ENCODE measurements at places on chromosomes 2 and 18. TPM values are rescaled to one million over a fixed set of nuclear protein-coding genes. Genes with fewer than 3 reads are reported as not detected.

DLX1 gene
- not detected for total RNA-seq

RTP5 gene
- total RNA-seq: not detected

CCDC150 gene
- total RNA-seq: 15.5 TPM

TUBA3E gene
- total RNA-seq: not detected

ACADL gene
- total RNA-seq: not detected

- H3K4me3 ChIP-seq: no peak overlapping the region
- H3K27me3 ChIP-seq: no peaks in the 10 kb centered on the region
- H3K27ac ChIP-seq: no peak overlapping the region
- no peaks in the 10 kb centered on the region for H3K4me1 ChIP-seq
- no peaks in the 10 kb centered on the region for H3K36me3 ChIP-seq
Measured at GRCh38 chr2:61988462-61989366, 83.2 kb downstream of the COMMD1 start.

DNA sequence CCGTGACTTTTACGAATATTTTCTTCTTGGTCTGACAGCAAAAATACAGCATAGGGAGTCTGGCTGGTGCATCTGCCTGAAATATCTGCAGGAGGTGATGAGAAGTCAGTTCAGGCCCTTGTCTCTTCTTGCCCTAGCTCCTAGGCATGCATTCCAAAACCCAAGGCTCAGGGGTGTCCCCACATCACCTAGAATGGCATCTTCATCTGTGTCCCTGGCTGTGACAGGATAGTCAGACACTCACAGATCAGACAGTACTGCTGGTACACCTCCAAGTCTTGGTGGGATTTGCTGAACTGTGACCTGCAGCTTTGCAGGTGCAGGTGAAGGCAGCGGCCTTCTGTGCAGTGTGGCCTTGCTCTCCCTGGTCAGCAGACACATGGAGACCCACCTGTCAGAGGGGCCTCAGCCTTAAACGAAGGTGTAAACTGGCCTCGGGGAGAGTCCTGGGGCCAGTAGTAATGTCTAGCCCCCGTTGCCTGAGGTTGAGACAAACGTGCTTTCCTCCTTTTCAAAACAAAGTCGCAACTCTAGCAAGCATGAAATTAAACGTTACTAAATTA, 42.8 kb downstream of the MBP start:
- no peak overlapping the region for H3K27ac ChIP-seq
- H3K4me3 ChIP-seq: no peak overlapping the region
- peaks cover 6% of the 10 kb centered on the region for H3K36me3 ChIP-seq
- no peaks in the 10 kb centered on the region for H3K27me3 ChIP-seq
- H3K4me1 ChIP-seq: no peaks in the 10 kb centered on the region

GRCh38 chr2:220077488-220077887, 450.1 kb downstream of the SLC4A3 start:
- H3K4me1 ChIP-seq: no peaks in the 10 kb centered on the region
- no peak overlapping the region for H3K27ac ChIP-seq
- no peaks in the 10 kb centered on the region for H3K36me3 ChIP-seq
- DNase-seq: no peak

- no peak overlapping the region for H3K27ac ChIP-seq
- H3K4me3 ChIP-seq: no peak overlapping the region
- no peaks in the 10 kb centered on the region for H3K4me1 ChIP-seq
- H3K27me3 ChIP-seq: no peaks in the 10 kb centered on the region
- H3K36me3 ChIP-seq: no peaks in the 10 kb centered on the region
- DNase-seq: no peak
Measured at GRCh38 chr2:222296911-222297599, 1.7 kb downstream of the PAX3 start.

GRCh38 chr18:55488473-55488872, 99.5 kb downstream of the TCF4 start:
- no peak overlapping the region for H3K27ac ChIP-seq
- H3K27me3 ChIP-seq: no peaks in the 10 kb centered on the region
- DNase-seq: no peak
- no peaks in the 10 kb centered on the region for H3K4me1 ChIP-seq
- H3K36me3 ChIP-seq: no peaks in the 10 kb centered on the region

GRCh38 chr18:48892146-48892855, 58.5 kb downstream of the SMAD7 start:
- no peaks in the 10 kb centered on the region for H3K36me3 ChIP-seq
- no peaks in the 10 kb centered on the region for H3K27me3 ChIP-seq
- no peak overlapping the region for H3K4me3 ChIP-seq
- H3K4me1 ChIP-seq: no peaks in the 10 kb centered on the region
- no peak for DNase-seq

DNA sequence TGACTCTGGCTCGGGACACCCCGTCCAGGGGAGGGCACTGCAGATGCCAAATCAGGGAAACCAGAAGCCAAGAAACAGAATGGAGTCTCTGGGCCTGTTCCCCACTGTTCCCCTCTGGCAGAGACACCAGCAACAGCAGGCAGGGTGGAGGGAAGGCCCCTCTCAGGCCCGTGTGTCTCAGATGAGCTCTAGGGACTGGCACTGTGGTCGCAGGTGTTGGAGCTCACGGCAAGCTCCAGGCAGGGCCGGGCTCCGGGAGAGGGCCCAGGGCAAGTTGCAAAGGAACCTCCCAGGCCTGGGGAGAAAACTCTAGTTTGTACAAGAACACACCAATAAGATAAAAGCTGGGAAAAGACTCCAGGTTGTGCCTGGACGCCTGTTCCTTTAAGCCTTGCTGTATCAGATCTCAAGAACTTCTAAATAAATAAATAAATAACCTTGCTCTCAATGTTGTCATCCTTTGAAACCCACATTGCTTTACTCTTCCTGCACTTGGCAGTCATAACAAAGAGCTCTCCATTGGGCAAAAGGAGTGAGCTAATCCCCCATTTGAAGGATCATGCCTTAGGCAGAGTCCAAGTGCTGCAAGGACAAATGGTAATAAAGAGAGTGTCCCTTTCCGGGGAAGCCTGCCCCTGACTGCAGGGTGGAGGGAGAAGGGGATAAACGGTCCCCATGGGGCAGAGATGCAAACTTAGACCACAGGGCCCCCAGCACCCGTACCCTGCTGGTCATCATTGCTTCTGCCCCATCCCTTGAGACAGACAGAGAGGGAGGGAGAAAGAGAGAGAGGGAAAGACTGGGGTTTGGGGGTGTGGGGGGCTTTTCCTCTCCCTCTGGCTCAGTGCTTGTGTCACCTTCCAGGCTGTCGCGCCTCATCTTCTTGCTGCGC, 33.3 kb downstream of the CNGA3 start:
- no peaks in the 10 kb centered on the region for H3K36me3 ChIP-seq
- no peaks in the 10 kb centered on the region for H3K4me1 ChIP-seq
- H3K4me3 ChIP-seq: no peak overlapping the region
- DNase-seq: no peak

GRCh38 chr2:108907822-108908712, 81.0 kb downstream of the EDAR start:
- no peak for DNase-seq
- no peaks in the 10 kb centered on the region for H3K36me3 ChIP-seq
- H3K27ac ChIP-seq: no peak overlapping the region
- H3K27me3 ChIP-seq: no peaks in the 10 kb centered on the region

DNA sequence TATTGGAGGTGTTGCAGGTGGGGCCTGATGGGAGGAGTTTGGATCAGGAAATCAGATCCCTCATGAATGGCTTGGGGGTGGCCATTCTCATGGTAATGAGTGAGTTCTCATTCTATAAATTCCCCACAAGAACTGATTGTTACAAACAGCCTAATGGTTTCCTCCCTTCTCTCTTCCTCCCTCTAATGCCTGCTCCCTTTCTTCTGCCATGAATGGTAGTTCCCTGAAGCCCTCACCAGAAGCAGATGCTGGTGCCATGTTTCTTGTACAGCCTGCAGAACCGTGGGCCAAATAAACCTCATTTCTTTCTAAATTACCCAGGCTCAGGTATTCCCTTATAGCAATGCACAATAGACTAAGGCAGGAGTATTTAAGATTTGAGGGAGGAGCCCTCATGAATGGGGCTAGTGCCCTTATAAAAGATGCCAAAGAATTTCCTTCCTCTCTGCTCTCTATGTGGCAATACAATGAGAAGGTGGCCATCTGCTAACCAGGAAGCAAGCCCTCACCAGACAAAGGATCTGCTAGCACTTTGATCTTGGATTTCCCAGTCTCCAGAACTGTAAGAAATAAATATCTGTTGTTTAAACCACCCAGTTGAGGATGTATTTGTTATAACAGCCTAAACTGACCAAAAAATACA, 251.8 kb downstream of the ZEB2 start:
- no peaks in the 10 kb centered on the region for H3K27me3 ChIP-seq
- no peaks in the 10 kb centered on the region for H3K36me3 ChIP-seq
- no peaks in the 10 kb centered on the region for H3K4me1 ChIP-seq
- DNase-seq: no peak

DNA sequence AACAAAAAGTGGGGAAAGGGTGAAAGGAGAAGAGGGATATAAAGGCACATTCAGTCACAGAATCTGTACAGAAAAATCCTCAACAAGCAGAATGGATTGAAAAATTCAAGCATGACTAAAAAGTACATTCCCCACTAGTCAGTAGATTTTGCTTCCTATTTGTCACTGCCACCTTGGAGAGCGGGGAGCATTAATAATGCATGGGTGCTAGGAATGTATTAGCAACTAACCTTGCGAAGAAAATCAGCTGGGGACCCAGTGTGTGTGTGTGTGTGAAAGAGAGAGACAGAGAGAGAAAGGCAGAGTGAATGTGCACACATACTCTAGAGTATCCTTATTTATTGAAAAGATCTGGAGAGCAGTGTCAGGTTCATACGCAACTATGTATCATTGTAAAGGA, 968.7 kb upstream of the ZEB2 start:
- no peak overlapping the region for H3K4me3 ChIP-seq
- no peaks in the 10 kb centered on the region for H3K36me3 ChIP-seq

DNA sequence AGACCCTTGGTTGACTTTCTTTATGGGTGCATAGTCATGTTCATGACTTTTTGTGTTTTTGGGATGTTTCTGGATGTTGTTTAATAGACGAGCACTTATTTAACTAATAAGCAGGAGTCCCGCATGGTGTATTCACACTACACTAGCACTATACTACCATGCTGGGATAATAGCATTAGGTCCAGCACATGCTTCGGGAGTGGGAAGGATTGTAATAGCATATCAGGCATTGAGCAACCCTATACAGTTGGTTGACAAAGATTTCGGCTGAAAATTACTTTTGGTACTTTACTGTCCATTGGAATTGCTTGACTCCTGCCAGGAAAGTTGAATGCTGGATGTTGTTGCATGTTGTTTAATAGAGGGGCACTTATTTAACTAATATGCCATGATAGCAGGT, 2.8 kb downstream of the SH3RF3 start:
- no peak overlapping the region for H3K27ac ChIP-seq
- no peaks in the 10 kb centered on the region for H3K36me3 ChIP-seq
- H3K4me3 ChIP-seq: no peak overlapping the region
- H3K27me3 ChIP-seq: peaks cover 4% of the 10 kb centered on the region
- no peak for DNase-seq

GRCh38 chr2:38464971-38465788, 88.1 kb upstream of the ATL2 start:
- no peaks in the 10 kb centered on the region for H3K4me1 ChIP-seq

DNA sequence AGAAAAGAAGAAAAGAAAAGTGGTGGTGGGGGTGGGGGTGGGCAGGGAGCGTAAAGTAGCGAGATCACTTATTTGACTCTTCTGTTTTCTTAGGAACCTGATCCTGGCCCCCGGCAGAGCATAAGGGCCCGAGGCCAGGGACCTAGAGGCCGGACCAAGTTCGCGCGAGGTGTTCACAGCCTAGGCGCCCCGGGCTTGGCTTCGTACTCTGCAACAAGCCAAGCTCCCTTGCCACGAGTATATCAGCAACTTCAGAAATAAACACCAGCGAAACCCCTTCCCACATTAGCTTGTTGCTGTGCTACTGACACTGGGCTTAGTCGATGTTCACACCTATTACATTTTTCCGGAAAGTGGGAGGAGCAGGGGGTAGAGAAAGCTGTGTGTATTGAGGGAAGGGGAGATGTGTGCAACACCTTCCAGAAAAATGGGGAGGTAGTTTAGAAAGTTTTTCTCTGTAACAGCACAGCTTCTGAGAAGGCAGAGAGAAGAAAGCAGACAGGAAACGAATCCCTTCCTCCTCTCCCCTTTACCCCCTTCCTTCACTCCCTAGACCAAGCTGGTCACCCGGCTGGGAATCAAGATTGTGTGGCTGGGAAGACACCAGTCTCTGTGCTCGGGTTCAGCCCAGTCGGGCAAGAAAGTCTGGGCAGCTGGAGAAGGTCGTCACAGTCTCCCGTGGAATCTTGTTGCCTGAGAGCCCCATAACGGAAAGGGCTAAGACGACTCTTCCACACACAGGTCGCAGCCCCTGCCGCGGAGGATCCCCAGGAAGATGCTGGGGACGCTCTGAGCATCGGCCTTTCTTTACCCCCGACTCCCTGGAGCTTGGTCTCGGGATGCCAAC, 12.0 kb upstream of the SATB2 start:
- no peak overlapping the region for H3K4me3 ChIP-seq
- DNase-seq: no peak
- H3K4me1 ChIP-seq: no peaks in the 10 kb centered on the region
- H3K27ac ChIP-seq: no peak overlapping the region

GRCh38 chr2:3914241-3914640, 210.9 kb downstream of the DCDC2C start:
- no peaks in the 10 kb centered on the region for H3K4me1 ChIP-seq
- DNase-seq: no peak
- H3K4me3 ChIP-seq: no peak overlapping the region
- H3K27me3 ChIP-seq: no peaks in the 10 kb centered on the region
- no peaks in the 10 kb centered on the region for H3K36me3 ChIP-seq

DNA sequence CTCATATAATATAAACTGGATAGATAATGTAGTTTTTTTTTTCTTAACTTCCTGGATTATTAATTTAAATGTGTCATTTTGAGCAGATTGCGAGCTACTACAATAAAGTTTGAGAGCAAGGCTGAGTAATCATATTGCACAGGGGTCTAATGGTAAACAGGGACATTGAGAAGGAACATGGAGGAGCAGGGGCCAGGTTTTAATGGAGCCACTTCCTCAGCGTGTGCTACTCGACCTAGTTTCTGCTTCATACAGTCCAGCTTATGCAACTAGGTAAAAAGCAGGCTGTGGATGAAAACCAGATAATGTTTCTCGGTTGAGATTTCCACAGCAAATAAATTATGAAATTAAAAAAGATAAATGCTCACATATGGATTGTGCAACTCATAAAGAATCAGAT, 1915.7 kb upstream of the CELF4 start:
- no peak for DNase-seq
- H3K27ac ChIP-seq: no peak overlapping the region
- H3K27me3 ChIP-seq: no peaks in the 10 kb centered on the region
